ENCODE measurements at places on chromosomes 12 and 14.
A peak's percentile ranks its signal among the peaks of the same experiment; 100 is the strongest.

DNA sequence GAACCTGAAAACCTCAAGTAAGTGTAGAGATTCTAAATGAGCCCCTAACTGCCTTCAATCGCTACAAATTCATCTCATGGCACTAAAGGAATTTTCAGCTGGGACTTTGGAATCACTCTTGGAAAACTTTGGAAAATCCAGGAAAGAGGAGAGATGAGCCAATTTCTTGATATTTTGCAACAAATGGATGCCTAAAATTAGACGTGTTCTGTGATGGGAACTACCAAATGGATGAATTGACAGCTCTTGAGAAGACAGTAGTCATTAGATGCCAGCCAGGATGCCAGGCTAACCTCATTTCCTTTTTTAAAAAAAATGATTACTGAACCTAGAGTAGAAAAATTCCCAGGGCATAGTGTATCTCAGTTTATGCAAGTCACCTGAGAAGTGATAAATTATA lies 78.3 kb downstream of the NPAS3 start:
- no peak for DNase-seq

DNA sequence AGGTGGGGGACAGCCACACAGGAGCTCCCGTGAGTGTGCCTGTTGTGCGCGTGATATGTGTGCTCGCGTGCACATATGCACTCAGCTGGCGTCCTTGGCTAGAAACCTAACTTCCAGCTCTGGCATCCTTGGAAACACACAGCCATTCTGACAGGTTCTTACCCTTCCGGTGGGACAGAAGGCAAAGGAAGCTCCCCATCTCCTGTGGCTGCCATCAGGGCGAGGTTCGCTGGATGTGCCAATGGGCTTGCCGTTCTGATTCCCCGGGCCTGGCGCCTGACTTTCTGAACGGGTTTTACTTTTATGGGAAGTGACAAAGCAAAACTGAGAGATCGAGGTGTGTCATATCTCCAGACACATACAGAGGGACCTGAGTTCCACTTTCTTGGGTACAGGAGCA lies 124.7 kb downstream of the PAPOLA start:
- DNase-seq, result no peak

DNA sequence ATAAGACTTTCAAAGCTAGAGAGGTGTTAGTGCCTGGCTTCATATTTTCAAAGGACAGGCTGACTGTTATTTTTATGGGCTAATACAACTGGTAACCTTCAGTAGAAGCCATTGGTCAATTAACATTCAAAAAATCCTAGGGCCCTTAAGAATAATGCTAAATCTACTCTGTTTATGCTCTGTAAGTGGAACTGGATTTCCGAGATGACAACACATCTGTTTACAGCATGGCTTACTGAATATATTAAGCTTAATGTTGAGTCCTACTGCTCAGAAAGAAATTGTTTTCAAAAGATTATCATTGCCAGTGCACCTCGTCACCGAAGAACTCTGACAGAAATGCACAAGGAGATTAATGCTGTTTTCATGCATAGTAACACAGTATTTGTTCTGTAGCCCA lies 239.9 kb downstream of the TMTC2 start:
- DNase-seq, result no peak

GRCh38 chr12:92151916-92152315 lies 6.3 kb upstream of the BTG1 start:
- no peak for DNase-seq

DNA sequence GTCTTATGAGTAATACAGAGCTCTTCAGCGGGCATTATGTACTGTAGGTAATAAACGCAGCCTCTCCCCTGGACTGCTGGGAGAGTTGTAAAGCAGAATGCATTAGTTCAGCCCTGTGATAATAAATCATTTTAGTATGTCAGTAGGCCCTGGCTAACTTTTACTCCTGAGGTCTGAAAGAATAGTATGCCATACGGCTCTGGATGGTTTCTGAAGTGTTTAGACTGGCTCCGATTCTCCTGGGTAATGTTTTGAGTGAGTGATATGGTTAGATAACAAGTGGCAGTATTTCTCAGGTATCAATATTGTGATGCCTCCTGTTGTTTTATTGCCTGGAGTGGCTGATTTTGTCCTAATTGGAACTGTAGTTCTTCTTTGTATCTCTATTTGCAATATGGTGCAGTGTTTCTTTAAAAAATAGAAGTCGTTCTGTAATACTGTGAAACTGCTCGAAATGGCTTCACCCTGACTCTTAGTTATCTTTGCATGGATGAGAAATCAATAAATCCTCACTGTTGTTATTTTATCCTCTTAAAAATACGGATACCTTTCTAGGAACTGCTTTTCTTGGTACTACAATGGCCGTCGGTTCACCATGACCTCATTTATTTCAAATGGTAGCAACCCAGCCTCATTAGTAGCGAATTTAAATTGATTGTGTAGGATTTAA lies 100.2 kb downstream of the PDZRN4 start:
- no peak for DNase-seq

DNA sequence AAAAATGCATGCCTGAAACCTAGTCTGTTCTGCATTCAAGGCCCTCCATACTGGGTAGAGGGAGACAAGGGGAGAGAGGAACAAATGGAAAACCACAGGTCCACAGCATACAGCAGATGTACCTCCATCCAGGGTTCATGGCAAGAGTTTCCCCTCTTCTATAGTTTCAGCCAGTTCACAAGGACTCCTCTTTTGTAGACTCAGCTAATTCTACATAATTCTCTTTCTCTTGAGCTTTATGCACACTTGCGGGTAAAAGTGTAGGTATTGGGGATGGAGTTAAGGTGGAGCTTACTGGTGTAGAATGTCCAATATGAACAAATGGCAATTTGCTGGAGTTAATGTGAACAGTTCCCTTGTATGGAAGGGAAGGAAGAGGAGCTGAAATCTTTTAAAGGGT lies 23.4 kb downstream of the G2E3 start:
- no peak for DNase-seq

DNA sequence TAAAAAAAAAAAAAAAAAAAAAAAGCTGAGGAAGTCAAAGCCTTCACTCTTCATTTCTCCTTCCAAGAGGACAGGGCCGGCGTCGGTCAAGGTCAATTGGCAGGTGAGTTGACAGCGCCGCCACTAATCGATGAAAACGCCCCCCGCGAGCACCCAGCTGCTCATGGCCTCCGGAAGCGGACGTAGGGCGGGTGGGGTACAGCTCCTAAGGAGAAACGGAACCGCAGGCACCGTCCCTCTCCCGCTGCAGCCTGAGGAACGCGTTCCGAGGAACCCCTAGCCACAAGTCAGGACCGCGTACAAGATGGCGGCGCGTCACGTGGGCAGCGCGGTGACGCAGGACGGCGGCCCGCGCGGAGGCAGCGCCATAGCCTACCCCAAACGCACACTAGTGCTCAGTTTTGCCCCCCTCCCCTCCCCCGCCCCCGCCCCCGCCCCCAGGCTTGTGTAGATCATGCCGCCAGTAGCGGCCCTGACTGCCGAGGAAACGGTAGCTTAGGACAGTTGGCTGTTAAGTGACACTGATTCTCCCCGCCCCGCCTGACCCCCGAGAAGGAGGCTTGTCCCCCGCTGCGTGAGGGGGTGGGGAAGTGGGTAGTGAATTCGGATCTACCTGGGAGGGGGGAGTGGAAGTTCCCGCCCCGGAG lies at the start of gene ATF1:
Gene ATF1, plus strand, starts transcription at position 463 of the 647 bp plus-strand sequence. CDS start 16,045 bp downstream, outside the sequence.
- peak; percentile 92 for DNase-seq

- peak; percentile 30 for DNase-seq
Observed at GRCh38 chr12:1593174-1594005, 991 bp downstream of the FBXL14 start.

DNA sequence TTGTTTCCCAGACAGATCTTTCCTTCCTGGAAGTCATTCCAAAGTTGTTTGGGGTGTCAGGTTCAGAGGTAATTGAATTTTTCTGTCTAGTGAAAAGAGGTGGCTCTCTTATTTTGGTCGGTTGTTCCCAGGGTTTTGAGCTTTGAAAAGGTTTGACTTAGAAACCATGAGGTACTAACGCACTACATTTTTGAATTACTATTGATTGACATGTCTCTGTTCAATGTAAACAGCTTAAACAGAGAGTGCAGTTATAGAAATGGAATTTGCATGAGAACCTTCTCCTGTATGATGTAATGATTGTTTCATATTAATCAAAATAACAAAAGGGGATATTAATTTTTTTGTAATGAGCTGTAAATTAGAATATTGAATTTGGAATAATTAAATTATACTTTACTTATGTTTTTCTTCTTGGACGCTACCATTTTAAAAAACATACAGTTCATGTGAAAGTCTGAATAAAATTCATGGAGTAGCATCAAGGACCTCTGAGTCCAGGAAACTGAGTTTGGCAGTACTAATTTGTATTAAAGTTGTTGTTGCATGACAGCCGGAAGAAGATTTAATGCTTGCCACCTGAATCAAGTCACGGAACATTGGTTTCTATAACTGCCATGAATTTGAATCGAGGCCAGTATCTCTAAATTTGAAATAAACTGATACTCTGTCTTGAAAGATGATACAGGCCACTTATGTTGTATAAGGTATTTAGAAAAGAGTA lies 41.7 kb downstream of the NPAS3 start:
- no peak for DNase-seq

- DNase-seq, result no peak
Observed at GRCh38 chr12:117494833-117495655, 133.6 kb upstream of the NOS1 start.

GRCh38 chr14:91352053-91352452 lies 65.6 kb downstream of the CCDC88C start:
- DNase-seq, result no peak

GRCh38 chr14:24692382-24693352 lies 58.7 kb upstream of the GZMB start:
- DNase-seq, result no peak

DNA sequence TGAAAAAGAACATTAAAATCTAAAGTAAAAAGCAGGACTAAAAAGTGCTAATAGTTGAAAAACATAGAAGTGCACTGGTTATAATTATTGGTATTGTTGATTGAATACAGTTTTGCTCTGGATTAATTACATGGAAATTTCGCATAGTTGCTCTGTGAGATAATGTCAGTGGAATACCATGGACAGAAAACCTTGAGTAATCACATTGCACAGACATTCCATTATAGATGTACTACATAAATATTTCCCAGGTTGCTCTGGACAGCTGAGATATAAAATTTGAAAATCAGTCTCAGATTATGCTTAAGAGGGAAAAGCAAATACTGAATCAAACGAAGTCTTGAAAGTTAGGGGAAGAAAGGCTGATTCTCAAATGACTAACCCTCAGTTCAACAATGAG lies 439.3 kb upstream of the FLRT2 start:
- DNase-seq, result no peak

GRCh38 chr12:68789144-68789878 lies 18.7 kb upstream of the MDM2 start:
- DNase-seq, result no peak

DNA sequence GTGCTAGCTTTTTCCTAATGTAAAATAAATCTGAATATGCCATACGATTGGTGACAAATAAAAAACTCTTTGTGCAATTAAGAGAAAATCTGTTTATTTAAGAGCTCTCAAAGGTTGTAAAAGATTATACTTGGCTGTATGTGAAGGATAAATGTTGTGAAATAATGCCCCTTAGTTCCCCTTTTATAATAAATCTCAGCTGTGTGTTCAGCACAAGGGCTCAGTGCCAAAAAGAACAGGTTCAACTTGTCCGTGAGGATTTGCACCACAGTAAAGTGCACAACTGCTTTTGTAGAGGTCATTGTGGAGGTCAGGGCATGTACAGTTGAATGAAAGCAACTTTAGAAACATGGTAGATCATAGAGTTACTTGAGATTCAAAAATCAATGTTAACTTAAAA lies 118.6 kb downstream of the TRMT5 start:
- no peak for DNase-seq

- no peak for DNase-seq
Observed at GRCh38 chr14:22500954-22501726, 87.9 kb downstream of the DAD1 start.

DNA sequence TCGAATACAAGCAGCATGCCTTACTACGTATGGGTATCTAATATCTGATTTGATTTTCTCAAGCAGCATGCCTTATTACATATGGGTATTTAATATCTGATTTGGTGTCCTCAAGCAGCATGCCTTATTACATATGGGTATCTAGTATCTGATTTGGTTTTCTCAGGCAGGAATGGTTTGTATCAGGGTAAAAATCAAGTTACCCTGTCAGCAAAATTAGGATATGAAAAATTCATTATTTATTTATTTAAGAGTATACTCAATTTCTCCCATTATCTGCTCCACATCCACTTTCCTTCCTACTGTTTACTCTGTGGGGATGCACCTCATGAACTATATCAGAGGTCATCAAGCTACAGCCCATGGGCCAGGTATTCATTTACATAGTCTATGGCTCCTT lies 21.9 kb downstream of the ZNF891 start:
- DNase-seq, result no peak

DNA sequence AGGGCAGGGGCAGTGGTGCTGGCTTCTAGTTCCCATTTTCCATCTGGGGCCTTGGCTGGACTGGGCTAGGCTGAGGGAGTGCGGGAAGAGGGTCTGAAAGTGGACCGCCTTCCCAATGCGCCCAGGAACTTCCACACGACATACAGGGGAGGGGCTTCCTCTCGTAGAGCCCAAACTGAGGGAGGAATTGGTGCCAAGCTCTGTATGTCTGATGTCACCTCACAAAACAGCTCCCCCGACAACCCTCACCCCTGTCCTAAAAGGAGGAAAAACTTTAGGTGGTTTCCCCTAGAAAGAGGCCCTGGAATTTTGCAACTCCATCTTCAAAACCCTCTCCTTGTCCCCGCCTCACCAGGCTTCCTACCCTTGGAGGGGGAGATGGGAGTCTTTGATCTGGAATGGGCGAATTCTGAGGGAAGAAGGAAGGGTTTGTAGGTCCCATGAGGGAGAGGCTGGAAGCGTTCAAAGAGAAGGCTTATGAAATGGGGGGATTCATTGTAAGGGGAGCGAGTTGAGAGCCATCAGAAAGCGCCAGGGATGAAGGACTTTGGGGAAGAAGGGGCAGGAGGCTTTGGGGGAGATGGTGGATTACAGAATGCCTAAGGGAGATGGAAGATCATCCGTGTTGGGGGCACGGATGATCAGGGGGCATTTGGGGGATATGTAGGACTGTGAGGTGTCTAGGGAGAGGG lies 844 bp downstream of the GLTP start:
- no peak for DNase-seq

GRCh38 chr14:20681348-20682126 lies 2.8 kb upstream of the RNASE4 start:
- DNase-seq, result peak; percentile 81

DNA sequence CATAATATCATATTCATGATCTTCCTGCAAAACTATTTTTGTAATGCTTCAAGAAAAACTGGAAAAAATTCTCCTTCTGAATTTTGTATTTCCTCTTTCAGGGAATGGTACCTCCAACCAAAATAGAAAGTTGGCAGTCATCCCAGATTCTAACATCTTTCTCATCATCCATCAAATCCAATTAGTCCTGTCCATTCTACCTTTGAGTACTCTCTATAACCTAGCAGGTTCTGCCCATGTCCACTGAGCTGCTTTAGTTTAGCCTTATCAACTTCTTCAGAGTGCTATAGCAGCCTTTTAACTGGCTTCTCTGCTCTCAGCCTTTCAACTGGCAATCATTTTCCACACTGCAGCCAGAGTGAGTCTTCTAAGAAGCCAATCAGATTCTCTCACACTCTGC lies 236.2 kb downstream of the AKAP6 start:
- no peak for DNase-seq

GRCh38 chr14:95885866-95886265 lies 9.2 kb downstream of the TUNAR start:
- DNase-seq, result no peak
